ENCODE measurements at places on chromosomes 6 and 20. TPM values are rescaled to one million over a fixed set of nuclear protein-coding genes. Genes with fewer than 3 reads are reported as not detected.

The OTOR gene
- 0.35 TPM for total RNA-seq

The ADISSP gene
- total RNA-seq = 21.2 TPM

The BPHL gene
- 32.2 TPM for total RNA-seq

The POM121L2 gene
- not detected for total RNA-seq

The DNAH8 gene
- total RNA-seq = 2.2 TPM

The SIGLEC1 gene
- 2.1 TPM for total RNA-seq

The ASF1A gene
- total RNA-seq = 18.9 TPM

The CNKSR3 gene
- 14.0 TPM for total RNA-seq

The MATN4 gene
- 0.58 TPM for total RNA-seq

The PRDM13 gene
- 0.04 TPM for total RNA-seq

- peak; percentile 53 for DNase-seq
Observed at GRCh38 chr20:43389211-43389610, 68.5 kb upstream of the SRSF6 start.

GRCh38 chr20:13567663-13568062 lies 71.1 kb downstream of the TASP1 start:
- peak; percentile 32 for DNase-seq

- no peak for DNase-seq
Observed at GRCh38 chr6:76043690-76044089, 28.8 kb downstream of the IMPG1 start.

GRCh38 chr20:24605937-24606455 lies 136.6 kb downstream of the SYNDIG1 start:
- DNase-seq = peak; percentile 51

DNA sequence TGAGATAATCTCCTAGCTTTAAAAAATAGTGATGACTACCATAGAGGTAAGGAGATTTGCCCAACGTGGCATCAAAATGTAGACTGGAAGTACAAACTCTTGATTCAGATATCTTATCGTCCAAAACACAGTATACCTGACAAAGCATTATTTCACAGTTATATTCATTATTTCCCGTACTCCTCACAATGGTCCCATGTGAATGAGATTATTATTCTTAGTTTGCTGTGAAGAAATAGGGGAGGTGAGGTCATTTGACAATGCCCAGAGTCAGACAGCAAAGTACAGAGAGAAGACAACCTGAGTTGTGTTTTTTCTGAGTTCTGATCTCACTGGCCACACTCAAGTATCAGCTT lies 1.2 kb upstream of the TFB1M start:
- DNase-seq = no peak

GRCh38 chr20:49704932-49705336 lies 8.7 kb downstream of the B4GALT5 start:
- no peak for DNase-seq

DNA sequence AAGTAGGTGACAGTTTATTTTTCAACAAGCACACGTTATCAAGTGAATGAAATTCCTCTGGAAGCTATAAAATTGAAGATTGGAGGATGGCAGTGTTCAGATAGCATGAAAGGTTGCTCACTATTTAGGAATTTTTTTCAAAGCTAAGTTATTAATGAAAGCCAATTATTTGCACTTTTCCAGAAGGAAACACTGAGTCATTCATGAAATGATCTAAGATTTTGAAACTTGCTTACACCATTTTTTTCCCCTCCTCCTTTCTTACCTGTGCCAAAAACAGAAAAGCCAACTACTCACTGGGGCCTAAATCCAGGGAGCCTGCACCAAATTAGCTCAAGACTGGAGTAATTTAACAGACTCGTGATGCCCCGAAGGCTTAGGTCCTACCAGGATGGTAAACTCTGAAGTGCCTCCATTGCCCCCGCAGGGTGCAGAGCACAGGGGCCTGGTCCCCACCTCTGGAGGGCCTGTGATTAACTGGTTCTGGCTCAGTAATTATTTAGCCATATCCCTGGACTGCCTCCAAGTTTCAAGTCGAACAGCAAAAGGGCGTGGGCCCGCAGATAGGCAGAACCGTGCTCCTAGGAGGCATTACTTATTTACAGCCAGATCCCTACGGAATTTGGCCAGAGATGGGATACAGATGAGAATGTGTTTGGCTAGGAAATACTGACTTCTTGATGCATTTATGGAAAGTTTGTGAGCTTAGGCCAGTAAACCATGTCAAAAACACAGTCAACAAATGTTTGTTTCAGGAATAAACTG lies 28.0 kb upstream of the ZNF217 start:
- peak; percentile 96 for DNase-seq

DNA sequence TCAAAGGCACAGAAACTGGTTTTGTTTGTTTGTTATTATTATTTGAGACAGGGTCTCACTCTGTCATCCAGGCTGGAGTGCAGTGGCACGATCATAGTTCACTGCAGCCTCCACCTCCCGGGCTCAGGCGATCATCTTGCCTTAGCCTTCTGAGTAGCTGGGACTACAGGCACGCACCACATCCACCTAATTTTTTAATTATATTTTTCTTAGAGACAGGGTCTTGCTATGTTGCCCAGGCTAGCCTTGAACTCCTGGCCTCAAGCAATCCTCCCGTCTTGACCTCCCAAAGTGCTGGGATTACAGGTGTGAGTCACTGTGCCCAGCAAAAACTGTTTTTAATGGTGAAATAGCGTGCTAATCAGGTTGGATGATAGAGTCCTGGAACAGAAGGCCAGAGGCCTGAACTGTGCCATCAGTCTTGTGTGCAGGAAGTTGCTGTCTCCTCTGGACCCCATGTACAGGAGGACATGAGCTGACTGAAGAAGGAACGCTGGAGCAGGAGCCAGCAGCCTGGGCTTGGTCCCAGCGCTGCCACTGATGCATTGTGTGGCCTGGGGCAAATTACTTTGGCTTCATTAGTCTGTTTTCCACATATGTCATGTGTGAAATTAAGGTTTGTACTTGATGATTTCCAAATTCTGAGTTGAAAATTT lies 4.9 kb downstream of the TM9SF4 start:
- no peak for DNase-seq

DNA sequence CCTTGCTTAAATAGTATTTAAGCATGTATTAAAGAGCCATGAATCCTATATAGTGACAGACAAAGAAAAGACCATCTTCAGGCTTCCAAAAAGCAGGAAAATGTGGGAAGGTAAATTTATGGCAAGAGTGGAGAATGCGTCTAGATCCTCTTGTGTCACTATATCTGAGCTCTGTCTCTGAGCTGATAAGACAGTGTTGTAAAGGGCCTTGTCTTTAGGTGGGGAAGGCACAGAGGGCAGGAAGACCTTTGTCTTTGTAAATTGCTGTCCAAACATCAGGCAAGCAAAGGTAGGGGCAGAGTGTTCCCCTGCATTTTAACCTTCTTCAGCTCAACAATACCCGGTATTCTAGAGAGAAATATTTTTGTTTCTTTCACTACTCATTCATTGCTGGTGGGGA lies 33.9 kb upstream of the MBOAT1 start:
- DNase-seq = no peak

- no peak for DNase-seq
Observed at GRCh38 chr20:44911264-44911921, 1.5 kb downstream of the PABPC1L start.

DNA sequence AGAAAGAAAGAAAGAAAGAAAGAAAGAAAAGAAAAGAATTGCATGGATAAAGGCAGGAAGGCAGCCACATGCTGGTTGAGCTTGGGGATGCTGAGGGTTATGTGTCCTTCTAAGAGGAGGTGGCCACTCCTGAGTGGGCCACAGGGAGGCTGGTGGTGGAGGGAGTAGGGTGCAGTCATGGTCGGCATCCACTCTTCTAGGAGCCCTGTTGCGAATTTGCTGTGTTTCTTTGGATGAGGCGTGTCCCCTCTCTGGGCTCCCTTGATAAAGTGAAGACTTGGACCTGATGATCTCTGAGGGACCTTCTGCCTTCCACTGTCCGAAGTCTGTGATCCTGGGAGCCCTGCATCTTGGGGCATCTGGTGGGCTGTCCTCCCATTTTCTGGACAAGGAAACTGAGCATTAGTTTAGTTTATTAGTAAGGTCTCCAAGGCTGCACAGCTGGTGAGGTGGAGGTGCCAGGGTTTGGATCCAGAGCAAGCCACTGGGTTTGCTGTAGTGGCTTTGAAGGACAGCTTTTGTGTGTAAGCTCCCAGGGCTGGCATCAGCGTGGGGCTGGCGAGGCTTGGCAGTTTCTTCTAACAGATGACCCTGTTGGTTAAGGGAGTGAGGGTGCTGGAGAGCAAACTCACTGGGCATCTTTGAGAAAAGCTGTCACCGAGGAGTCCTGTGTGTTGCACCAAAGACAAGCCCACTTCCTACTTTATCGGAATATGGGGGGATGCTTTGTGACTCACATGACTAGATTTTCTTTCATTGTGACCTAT lies 4.3 kb downstream of the DLGAP4 start:
- no peak for DNase-seq

- DNase-seq = no peak
Observed at GRCh38 chr6:88294702-88295101, 128.6 kb upstream of the CNR1 start.

All from muscle of leg (tissue), 16 donors.